ENCODE measurements at places on chromosomes 7 and 10.
A peak's percentile ranks its signal among the peaks of the same experiment; 100 is the strongest.

GRCh38 chr10:101028446-101029337 is 2.2 kb downstream of the PDZD7 start:
- peak; percentile 84 for DNase-seq

DNA sequence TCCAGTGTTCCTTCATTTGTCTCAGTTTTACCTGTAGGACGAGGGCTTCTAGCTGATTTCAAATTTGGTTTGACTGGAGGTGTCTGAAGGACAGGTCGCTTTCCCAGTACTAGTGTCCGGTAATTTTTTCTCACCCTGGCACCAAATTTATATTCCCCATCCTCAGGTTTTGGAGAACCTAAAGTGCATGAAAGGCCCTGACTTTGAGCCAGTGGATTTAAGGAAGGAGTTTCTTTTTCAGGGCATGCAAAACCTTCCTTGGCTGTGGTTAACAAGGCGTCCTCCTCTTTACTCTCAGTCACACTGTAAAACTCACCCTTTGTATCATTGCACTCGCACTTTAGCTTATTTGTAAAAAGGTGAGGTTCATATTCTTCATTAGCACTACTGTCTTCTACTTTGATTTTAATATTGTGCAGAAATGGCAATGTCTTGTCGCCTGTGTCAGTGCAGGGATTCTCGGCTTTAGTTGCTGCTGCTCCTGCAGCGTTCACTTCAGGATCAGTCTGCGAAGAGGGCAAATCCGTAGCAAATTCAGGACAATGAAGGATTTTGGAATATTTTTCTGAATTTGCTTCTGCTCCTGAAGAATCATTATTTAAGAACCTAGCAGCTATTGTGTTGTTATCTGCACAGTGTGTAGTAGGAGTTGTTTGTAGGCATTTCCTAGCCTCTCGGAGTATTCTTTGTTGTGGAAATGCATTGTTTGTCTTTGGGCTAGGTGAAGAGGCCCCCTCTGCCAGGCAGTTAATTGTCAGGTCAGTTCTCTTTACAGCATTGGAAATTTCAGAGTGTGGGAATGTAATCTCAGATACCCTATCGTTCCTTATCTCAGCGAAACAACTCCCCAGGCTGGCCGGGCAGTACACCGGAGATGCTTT is 9.9 kb downstream of the SKIDA1 start:
- DNase-seq = no peak

- peak; percentile 18 for DNase-seq
These were observed 6.0 kb downstream of the IL15RA start for GRCh38 chr10:5971315-5971832.

- DNase-seq = no peak
These were observed 903.6 kb upstream of the AUTS2 start for GRCh38 chr7:68694656-68695055.

DNA sequence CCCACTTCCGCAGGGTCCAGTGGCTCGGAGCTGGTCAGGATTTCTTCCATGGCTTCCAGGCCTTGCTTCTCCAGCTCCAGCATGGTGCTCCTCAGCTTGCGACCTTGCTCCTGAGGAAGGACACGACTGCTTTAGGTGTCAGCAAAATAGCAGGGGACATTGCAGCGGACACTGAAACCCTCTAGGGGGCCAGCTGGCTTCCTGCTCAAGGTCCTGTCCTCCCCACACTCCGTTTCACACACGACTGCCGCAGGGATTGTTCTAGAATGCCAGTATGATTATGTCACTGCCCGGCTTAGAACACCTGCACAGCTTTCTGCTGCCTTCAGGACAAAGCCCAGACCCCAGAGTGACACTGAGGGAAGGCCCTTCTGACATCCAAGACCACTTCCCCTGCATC is 65.6 kb downstream of the SCRN1 start:
- no peak for DNase-seq

GRCh38 chr10:124547647-124548168 is 86.1 kb downstream of the LHPP start:
- DNase-seq = no peak

DNA sequence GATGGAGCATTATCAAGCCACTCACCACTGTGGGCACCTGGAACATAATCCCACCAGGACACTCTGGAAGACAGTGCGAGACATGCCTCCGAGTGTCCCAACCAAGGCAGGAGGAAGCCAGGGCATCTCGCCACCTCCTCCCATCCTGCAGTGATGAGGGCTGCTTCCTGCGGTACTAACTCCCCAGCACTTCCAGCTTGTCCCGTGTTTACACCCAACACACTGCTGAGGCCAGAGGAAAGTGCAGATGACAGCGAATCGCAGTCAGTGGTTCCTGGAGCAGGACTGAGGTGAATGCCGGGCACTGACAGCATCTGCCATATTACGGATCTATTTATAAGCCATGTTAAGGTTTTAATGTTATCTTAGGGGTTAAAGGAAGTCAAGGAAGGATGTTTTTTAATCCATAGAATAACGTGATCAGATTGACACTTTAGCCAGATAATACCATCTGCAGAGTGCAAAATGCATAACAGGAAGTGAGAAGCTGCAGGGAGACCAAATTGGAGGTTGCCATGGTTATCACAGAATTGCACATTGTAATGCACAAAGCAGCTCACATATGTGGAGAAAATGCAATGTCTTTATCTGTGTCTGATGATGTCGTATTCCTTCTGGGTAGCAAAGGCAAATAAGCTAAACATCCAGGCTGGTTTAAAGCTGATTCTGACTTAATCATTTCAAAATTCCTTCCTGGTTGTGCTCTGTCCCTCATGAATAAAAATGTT is 314.1 kb upstream of the C7orf33 start:
- DNase-seq = no peak

DNA sequence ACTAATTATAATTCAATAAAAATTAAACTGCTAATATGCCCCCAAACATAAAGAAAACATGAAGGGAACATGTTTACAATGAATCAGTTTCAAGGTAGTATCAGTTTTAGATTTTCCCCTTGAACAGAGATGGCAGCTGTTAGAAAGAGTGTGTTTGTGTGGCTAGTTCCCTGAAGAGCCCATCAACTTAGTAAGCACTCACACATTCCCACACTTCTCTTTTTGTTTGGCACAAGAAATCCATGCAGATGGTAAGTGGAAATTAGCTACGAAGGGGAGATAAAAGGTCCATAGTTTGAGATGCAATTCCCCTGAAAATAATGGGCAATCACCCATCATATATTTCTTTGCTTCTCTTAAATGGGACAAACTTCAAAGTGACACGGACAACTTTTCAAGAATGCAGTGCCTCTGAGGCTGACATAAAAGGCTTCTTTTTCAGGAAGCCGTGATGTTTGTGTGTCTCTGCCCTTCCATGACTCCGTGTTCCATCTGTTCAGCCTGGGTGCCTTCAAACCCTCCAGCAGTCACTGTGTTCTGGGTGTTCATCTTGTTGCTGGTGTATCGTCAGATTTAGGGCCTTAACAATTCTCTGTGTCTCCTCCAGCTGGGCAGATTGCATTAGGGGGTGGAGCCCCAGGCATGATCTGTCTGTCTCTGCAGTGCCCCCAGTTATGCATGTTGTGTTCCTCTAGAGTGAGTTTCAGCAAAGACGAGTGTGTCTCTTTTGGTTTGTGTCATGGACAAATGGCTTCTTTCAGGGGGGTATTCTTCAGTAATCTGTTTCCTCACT is 259.5 kb upstream of the NPY start:
- DNase-seq = no peak

DNA sequence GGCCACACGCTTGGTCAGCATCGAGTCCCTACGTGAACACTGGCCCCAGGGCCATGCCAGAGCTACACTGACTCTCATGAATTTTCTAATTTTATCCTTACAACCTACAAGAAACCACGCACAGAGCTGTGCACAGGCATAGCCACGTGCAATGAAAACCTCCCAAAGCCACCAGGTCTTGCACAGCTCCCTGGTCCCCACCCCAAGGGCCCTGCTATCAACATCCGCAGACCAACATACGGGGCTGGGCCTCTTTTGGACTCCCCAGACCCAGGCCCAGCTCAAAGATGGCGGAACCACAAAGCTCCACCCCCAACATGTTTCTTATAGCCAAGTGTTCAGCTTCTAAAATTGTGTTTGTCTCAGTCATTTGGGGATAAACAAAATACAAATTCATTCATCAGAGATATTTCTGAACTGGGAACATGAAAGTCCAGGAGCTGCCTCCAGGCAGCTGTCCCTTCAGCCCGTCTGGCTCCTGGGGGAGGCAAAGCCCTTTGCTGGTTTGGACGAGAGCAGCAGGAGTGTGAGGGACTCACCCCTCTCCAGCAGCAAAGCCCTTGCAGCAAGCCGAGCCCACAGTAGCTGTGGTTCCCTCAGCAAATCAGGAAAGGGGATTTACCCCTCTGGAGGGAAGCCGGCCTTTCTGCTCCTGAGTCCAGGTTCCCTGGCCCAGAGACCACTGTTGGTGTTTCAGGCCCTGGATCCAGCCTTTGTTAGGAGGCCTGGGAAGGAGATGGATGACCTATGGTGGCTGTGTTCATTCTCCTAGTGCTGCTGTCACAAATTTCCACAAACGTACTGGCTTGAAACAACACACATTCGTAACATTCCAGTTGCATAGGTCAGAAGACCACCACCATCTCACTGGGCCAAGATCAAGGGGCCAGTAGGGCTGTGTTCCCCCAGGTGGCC is 75.1 kb downstream of the OAT start:
- DNase-seq = peak; percentile 32

GRCh38 chr7:70148997-70149396 is 550.7 kb downstream of the AUTS2 start:
- DNase-seq = no peak

- no peak for DNase-seq
These were observed 115.4 kb downstream of the RPS24 start for GRCh38 chr10:78148961-78149612.

DNA sequence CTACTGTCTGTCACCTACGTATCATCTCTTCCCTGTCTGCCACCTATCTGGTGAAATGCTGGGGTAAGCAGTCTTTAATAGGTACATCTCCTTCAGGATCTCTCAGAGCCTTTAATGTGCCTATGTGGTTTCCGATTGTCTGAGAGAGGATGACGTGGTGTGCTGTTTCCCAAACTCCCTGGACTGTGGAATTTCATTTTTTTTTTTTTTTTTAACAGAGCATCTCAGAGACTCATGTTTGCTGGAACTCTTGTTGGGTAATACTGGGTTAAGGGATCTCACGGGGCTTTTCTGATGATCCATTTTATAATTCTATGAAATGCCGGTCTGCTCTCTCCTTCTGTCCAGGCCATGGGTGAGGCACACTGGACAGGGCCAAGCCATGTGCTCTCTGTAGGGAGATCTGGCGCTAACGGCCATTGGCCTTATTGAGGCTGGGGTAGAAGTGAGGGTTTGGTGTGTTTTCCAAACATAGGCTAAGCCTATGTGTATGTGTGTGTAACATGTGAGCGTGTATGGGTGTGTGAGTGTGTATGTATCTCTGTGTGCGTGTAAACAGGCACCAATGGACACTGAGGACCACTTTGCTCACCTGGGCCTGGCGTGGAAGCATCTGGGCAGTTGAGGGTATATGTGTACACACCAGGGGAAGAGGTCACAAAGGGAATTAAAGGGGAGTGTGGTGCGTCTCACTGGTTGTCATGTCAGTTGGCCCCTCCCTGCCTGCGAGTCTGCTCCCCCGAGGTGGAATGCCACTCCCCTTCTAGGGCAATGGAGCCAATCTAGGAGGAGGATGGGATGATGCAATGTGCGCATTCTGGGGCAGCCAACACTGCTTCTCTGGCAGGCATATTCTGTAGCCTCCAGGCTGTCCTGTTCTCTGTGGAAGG is 7.8 kb downstream of the ADRA2A start:
- DNase-seq = no peak

DNA sequence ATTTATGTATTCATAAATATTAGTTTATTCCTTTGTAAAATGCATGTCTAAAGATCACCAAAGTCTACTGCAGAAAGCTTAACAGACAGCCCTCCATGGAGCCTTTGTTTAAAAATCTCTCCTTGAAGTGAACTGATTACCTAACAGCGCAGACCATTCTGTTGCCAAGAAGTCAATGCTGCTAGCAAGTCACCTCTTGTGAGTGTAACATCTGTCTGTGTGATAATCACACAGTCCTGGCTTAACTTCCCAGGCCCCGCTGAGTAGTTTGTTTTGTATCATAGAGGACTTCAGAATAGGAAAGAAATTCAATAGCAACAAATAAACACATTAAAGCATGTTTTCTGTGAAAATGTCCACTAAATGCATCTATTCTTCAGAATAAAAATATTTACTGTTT is 435.3 kb upstream of the IGFBP3 start:
- no peak for DNase-seq

DNA sequence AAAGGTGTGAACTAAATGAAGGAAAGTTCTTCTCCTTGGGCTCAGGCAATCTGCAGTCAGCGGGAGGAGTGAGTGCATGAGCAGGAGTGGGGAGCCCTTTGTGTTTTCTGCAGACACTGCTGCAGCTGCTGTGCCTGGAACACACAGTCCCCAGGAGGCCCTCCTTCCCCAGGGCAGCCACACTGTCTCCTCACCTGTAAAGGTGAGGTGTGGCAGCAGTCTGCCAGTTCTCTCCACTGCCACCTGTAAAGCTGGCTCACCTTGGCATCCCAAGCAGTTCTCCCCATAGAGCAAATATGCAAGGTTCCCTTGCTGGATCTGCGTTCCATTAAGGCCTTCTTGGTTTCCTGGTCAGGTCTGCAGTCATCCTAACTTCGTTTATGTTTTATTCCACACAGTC is 5.2 kb upstream of the VWC2 start:
- no peak for DNase-seq

- DNase-seq = peak; percentile 99
These were observed 1.5 kb upstream of the GRIFIN start for GRCh38 chr7:2477447-2478398.

DNA sequence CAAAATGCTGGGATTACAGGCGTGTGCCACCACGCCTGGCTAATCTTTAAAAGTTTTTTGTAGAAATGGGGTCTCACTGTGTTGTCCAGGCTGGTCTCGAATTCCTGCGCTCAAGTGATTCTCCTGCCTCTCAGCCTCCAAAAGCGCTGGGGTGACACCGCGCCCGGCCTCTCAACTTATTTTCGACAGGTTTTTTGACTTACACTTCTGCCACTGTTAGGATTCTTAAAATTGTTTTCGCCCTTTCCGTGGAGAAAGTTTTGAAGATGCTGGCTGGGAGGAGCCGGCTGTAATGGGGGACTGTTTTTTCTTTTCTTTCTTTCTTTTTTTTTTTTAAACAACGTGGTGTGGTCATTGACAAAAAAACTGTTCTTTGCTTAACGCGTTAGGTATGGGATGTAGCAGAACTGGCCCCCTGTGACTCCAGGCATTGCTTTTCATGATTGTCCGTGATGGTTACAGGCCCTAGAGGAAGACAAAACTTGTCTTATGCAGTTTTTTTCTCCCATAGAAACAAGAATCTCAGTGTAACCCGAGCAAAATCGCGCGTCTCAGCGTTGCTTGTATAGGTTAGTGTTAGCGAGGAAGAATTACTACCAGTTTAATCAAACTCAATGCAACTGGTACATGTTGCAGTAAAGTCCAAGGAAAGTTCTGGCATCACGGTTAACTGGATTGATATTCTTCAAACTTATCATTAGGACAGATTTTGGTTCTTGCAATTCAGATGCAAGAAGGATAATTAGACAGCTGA is 72.2 kb downstream of the DAGLB start:
- peak; percentile 63 for DNase-seq

- DNase-seq = no peak
These were observed 141.8 kb upstream of the NOBOX start for GRCh38 chr7:144545330-144545729.

GRCh38 chr10:44051584-44052385 is 333.1 kb downstream of the CXCL12 start:
- no peak for DNase-seq

- DNase-seq = no peak
These were observed 21.1 kb downstream of the ZNF775 start for GRCh38 chr7:150400008-150400787.
